ENCODE measurements at places on chromosomes 2 and 18.

DNA sequence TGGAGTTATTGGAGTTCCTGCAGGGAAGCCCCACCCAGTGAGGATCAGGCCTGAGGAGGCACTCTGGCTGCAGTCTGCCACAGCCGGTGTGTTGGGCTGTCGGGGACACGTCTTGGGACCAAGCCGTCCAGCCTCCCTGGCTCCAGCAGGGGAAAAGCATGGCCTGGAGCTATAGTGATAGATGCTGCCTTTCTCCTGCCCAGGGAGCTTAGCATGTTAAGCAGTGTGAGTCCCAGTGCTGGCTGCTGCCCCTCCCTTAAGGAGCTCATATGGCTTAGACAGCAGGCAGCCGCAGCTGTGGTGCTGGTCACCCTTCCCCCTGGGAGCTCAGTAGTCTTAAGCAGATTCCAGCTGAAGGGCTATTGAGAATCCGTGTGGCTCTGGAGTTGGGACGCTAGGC is 78.9 kb downstream of the CERS6 start:
- DNase-seq: no peak

DNA sequence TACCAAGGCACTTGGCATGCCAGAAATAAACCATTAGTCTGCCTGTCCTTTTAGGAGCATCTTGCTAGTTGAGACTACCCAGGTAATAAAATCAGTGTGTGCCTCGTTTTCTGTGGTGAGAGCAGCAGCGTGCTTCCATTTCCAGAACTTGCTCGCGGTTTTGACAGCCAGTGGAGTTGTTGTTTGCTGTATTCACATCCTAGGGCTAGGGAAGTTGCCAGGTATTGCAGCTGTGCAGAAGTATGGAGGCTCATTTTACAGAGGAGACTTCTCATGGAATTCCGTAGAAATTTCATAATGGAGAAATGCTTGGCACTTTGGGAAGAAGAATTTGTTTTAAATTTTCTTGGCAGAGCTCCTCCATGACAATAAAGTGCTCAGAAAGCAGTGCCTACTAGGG is 1355.1 kb upstream of the ZEB2 start:
- no peak for DNase-seq

- no peak for DNase-seq
Observed at GRCh38 chr2:197784956-197785941, at the start of gene BOLL. TSS of gene BOLL (minus strand) at chr2:197785319. CDS start at chr2:197781850, 3,469 bp downstream.

DNA sequence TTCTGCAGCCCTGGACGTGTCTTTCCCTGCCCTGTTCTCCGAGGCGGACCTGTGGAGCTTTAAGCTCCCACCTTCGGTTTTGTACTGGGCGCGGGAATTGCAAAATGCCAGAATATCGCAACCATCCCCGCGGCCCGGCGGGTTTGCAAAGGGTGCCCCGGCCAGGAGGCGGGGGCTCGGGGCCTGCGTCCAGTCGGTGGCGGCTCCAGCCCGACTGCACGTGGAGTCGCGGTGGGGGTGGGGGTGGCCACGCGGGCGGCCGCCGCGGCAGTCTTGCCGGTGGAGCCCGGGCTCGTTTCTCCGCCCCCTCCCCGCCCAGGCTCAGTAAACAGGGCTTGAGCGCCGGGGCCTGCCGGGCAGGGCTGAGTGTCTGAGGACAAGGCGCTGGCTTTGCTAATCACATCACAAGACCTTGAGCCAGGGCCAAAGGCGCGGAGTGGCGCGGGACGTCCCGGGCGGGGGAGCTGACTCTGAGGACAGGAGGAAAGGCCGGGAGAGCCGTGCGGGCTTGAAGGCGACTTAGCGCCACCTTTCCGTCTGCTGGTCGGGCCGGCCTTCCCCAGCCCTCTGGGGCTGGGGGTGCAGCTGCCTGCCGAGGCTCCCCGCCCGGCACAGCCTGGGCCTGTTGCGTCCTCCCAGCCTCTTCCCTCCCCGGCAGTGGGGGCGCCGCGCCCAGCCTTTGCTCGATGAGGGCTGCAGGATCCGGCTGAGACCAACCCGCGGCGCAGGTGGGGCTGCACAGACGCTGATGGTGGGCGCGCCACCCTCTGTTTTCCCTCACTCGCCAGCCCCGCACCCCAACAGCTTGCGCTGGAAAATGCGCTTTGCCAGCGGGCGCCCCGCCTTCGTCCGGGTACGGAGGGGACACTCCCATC is 786 bp upstream of the ZFP36L2 start:
- peak; percentile 46 for DNase-seq

DNA sequence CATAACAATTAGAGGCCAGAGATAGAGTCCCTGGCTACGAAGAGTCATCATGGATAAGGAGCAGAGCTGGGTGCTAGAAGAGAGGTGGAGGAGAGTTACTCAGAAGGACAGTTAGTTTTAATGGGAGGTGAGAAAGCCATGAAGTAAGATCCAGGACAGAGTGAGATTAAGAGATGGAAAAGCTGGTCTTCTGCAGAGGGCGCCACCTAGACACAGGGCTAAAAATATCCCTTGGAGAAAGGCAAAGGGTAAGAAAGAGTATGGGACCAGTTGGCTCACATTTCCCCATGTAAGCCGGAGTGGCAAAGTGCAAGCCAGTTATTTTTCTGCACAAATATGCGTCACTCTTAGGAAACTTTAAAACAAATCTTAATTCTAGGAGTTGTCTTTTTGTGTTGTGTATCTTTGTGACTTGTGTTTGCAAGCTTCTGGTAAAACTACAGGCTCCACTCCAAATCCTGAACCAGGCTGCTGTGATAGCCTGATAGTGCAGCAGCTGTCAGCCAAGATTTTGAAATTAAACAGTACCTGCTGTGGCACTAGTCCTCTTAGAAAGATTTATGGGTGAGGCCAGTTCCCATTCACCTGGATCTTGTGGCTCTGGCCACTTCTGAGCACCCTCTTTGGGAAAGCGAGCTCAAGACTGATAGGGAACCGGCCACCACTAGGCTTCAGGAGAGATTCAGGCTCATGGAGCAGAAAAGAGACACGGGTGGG is 204.2 kb downstream of the TPGS2 start:
- DNase-seq: no peak

- no peak for DNase-seq
Observed at GRCh38 chr18:10072671-10073175, 158.9 kb downstream of the VAPA start.

DNA sequence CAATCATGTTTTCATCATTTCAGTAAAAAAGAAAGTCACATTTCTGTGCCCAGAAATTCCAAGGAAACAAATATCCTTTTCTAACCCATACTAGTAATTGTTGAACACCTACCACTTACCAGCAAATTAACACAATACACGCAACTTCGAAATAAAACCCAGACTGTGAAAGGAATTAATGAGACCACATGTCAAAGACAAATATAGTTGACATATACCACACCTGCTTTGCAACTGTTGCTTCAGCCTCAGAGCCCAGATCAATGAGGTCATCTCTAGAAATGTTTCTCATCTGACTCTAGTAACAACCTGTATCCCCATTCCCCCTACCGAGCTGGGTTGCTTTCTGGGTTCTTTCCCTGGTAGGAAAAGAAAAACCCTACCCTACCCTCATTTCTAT is 52.6 kb downstream of the TRIP12 start:
- DNase-seq: no peak

DNA sequence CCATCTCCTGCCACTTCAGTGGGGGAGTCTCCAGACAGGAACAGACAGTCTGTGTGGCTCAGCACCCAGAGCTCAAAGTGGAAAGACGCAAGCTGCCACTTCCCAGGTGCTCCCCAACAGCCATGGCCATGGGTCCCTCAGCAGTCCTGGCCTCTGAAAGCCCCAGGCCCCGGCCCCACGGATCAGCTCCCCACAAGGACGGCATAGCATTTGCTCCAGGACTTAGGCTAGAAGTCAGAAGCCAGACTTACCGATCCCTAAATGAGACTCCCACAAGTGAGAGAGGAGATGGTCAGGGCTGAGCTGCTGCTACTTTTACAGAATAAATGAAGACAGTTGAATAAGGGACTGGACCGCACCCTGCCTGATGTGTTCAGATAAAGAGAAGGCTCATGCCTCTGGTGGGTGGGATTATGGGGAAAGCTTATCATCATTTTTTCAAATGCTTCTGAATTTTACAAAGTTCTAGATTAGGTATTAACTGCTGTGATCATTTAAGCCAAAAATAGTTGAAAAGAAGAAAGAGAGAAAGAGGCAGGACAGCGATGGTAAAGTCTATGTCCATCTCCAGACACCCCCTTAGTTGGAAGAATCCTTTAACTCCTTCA is 50.5 kb downstream of the ADD2 start:
- no peak for DNase-seq

GRCh38 chr2:21415234-21415633 is 291.5 kb downstream of the TDRD15 start:
- DNase-seq: no peak

- no peak for DNase-seq
Observed at GRCh38 chr18:48889115-48889941, 61.4 kb downstream of the SMAD7 start.

DNA sequence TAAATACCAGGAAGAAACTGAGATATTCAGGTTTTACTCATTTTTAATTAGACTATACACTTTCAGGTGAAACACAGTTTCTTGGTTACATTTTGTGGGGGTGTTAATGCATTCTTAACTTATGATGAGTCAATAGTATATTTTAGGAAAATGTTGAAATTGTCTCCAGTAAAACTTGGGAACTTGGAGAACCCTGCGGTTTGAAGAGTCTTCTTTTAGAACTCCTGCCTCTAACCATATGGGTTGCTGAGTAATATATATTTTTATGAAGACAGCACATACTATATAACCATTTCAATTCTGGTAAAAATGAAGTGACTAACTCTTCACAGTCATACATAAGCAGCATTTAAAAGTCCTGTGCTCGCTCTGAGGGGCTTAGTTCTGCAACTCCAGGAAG is 308.2 kb upstream of the LRATD1 start:
- DNase-seq: no peak

DNA sequence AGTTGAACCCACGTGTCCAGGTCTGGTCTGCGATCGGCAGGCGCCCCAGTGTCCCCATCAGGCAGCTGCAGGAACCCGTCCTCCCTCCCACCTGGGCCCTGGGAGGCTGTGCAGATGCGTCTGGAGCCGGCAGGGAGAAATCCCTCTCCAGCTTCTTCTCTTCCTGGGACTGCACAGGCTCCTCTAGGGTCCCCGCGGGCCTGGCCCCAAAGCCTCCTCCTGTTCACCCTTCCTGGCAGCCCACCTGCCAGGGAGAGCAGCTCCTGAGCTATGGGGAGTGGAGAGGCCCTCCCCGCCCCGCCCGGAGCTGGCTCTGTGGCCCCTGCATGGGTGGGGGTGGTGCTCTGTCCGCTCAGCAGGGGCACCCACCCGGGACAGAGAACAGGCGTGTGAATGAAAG is 179.2 kb upstream of the ALKAL2 start:
- DNase-seq: no peak

DNA sequence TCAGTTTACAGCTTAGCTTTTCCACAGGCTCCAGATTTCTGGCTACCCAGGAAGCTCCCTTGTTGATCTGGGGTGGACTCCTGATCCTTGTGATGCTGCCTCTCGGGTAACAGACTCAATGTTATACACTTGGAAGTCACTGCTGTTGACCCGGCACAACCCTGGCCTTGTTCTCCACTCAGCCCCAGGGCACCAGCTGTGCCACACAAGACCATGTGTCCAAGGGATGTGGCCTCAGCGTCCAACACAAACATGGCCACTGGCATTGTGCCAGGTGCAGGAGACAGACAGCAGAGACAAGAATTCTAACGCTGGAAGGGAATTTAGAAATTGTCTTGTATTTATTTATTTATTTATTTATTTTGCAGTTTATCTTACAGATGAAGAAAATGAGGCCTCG is 39.0 kb upstream of the PPP4R1 start:
- no peak for DNase-seq

DNA sequence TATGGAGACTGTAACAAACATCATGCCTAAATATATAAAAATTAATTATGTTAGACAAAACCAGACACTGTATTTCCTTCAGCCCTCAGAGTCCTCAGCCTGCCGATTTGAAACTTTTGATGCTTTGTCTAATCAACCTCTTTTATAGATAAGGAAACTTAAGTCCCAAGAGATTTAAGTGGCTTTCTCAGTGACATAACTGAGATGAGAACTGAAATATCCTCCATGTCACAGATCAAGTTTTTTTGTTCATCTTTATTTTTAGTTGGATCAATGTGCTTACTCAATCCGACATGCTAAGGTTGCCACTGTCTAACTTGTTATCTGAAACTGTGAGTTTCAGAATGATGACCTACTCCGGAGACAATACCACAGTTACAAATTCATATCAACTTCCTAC is 72.3 kb downstream of the BARD1 start:
- no peak for DNase-seq

DNA sequence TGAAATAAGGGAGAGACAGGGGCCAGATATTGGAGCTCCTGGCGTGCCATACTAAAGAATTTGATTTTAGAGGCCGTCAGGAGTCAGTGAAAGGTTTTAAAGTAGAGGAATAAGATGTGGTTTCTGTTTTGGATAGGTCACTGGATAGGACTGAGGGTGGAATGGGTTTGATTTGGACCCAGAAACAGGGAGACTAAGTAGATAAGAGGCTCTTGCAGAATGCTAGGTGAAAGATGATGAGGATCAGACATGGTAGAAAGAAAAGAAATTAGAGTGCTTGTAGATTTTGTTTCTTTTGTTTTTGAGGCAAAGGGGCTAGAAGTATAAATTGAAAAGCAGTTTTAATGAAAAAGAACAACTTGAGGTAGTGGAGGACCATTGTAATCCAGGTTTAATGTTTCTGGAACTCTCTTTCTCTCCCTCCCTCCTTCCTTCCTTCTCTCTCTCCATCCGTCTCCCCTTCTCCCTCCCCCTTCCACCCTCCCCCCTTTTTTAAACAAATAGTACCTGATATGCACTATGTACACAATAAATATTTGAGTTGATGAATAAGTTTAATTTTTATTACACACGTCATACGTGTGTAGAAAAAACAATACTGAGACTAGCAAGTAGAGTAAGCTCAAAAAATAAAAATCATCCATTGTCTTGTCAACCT is 1.9 kb downstream of the NDUFV2 start:
- DNase-seq: no peak

DNA sequence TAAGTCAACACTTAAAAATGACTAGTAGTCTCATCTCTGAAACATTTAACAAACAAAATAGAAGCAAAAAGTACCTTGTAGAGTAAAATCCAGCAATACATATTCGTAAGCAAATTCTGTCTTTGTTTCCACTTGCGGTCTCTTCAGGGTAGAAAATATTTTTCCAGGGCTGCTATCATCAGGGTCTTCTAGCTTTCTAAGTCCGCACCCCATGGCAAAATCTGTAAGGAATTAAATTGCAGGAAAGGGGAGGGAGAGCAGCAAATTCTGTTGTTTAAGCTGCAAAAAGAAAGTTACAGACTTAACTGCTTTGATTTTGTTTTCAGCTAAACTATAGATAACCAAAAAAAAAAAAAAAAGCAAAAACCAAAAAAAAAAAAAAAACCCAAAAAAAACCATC is at the start of gene RFTN2:
TSS of gene RFTN2 (minus strand) at position 342 of the 400 bp plus-strand sequence. CDS start at position 213, 129 bp downstream.
- DNase-seq: no peak

- DNase-seq: no peak
Observed at GRCh38 chr2:1559589-1560175, 146.4 kb downstream of the TPO start.

GRCh38 chr2:18161681-18162080 is 283.2 kb downstream of the KCNS3 start:
- DNase-seq: no peak

- DNase-seq: no peak
Observed at GRCh38 chr2:157168501-157168900, 89.0 kb upstream of the GALNT5 start.
